HFFc6 (cell line): ENCODE measurements at places on chromosomes 12 and 14. TPM values are rescaled to one million over a fixed set of nuclear protein-coding genes. Genes with fewer than 3 reads are reported as not detected.

GRCh38 chr14:35416108-35416750, 11.7 kb upstream of the NFKBIA start:
- peaks cover 3% of the 10 kb centered on the region; the same call in 1 of the 2 replicates for H3K27me3 ChIP-seq
- H3K4me3 ChIP-seq: no peak overlapping the region
- H3K36me3 ChIP-seq: no peaks in the 10 kb centered on the region
- peak overlapping the region; percentile 32 for H3K27ac ChIP-seq
- peaks cover 74% of the 10 kb centered on the region for H3K4me1 ChIP-seq
- DNase-seq: no peak

Gene STK38L
- 12.6 to 15.2 TPM (median 14.1 TPM) in 3 replicates for total RNA-seq

DNA sequence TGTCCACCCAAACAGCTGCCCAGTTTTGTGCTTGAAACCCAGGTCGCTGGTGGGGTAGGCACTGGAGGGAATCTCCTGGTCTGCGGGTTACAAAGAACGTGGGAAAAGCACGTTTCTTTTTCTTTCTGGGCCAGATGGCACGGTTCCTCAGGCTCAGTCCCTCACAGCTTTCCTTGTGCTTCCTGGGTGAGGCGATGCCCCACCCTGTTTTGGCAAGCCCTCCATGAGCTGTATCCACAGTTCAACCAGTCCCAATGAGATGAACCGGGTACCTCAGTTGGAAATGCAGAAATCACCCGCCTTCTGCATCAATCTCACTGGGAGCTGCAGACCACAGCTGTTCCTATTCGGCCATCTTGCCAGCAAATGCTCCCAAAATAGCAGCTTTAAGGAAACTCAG, 51.4 kb upstream of the TMTC2 start:
- H3K27me3 ChIP-seq: peaks cover 4% of the 10 kb centered on the region; the same call in 1 of the 2 replicates
- H3K36me3 ChIP-seq: no peaks in the 10 kb centered on the region

DNA sequence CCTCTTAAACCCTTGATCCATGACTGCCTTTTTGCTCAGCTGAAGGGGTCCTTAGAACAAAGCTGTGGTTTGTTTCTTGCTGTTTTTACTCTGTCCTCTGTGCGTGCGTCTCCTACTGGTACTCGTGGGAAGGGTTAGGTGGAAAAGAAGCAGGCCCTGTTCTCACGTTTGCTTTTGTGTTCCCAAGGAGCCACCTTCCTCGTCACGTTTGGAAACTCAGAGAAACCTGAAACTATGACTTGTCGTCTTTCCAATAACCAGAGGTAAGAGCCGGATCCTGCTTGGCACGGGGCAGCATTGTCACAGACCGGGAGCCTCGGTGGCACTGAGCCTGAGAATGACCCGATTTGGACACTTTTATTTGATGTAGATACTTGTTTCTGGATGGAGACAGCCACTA, 13.1 kb downstream of the ZFYVE21 start:
- H3K27ac ChIP-seq: no peak overlapping the region
- no peaks in the 10 kb centered on the region; the same call in 1 of the 2 replicates for H3K27me3 ChIP-seq
- H3K36me3 ChIP-seq: peaks cover 7% of the 10 kb centered on the region; the same call in 1 of the 2 replicates
- 0 out of 2 replicates have a peak, but pooled peaks cover 4% of the 10 kb centered on the region for H3K4me1 ChIP-seq
- DNase-seq: no peak
- H3K4me3 ChIP-seq: no peak overlapping the region

Gene VDR
- 9.4 to 14.8 TPM (median 14.5 TPM) in 3 replicates for total RNA-seq

Gene APPL2
- 70.9 to 97.9 TPM (median 78.7 TPM) in 3 replicates for total RNA-seq

Gene ART4
- not detected in 3 replicates for total RNA-seq

- H3K4me1 ChIP-seq: peaks cover 17% of the 10 kb centered on the region
- no peaks in the 10 kb centered on the region for H3K36me3 ChIP-seq
- H3K4me3 ChIP-seq: no peak overlapping the region
- H3K27ac ChIP-seq: no peak overlapping the region
- DNase-seq: no peak
These were observed 9.7 kb downstream of the P2RX7 start for GRCh38 chr12:121142171-121142950.

- no peaks in the 10 kb centered on the region for H3K36me3 ChIP-seq
- no peak for DNase-seq
- H3K4me1 ChIP-seq: no peaks in the 10 kb centered on the region
- no peak overlapping the region for H3K4me3 ChIP-seq
- H3K27me3 ChIP-seq: peaks cover 6% of the 10 kb centered on the region
These were observed 20.4 kb downstream of the ASPG start for GRCh38 chr14:104105822-104106470.

DNA sequence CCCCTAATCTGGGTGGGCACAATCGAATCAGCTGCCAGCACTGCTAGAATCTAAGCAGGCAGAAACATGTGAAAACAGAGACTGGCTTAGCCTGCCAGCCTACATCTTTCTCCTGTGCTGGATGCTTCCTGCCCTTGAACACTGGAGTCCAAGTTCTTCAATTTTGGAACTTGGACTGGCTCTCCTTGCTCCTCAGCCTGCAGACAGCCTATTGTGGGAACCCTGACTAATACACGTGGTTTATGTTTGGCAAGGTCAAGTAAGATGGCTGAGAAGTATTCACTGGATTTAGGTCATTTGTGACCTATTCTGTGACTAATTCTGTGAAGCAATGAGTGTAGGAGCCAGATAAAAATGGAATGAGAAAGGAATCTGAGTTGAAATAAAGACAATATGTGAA, 11.0 kb downstream of the GPR135 start:
- H3K27ac ChIP-seq: peak overlapping the region; percentile 93
- DNase-seq: peak; percentile 92
- H3K4me3 ChIP-seq: peak overlapping the region; percentile 75
- peaks cover 45% of the 10 kb centered on the region for H3K4me1 ChIP-seq
- H3K36me3 ChIP-seq: peaks cover 47% of the 10 kb centered on the region

Gene MDP1
- 12.3 to 13.2 TPM (median 12.4 TPM) in 3 replicates for total RNA-seq

DNA sequence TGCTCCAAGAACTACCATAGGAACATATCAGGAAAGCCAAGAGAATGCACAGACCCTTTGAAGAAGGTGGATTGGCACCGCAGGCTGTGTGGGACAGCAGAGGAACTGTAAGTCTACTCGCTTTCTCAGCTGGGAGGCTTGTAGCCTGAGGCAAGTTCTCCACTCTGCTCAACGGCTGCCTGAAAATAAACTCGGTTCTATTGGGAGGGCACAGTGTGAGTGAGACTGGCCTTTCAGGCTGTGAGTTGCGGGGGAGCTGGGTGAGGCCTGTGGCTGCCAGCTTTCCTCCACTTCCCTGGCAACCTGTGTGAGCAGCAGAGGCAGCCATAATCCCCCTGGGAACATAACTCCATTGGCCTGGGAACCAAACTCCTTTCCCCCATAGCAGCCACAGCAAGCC, 132.1 kb downstream of the ANKS1B start:
- H3K36me3 ChIP-seq: no peaks in the 10 kb centered on the region
- no peaks in the 10 kb centered on the region; the same call in 1 of the 2 replicates for H3K27me3 ChIP-seq
- DNase-seq: no peak
- H3K4me3 ChIP-seq: no peak overlapping the region

DNA sequence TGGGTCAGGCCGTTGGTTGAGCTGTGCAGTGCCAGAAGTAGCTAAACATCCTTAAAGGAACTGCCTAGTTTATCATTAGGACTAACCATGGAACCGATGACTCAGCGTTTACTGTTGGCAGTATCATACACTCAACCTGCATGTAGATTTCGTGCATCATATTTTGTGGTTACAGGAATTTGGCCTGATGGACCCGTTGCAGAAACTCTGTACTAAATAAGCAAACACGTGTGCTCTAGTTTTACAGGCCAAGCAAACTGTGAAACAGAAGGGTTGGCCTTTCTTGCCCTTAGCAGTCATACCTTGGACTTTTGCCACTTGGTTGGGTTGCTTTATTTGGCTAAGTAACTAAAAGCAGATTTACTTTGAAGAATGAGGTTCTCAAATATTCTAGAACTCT, 35.6 kb downstream of the DGLUCY start:
- H3K4me3 ChIP-seq: no peak overlapping the region
- peak overlapping the region; percentile 76 for H3K27ac ChIP-seq
- H3K36me3 ChIP-seq: peaks cover 8% of the 10 kb centered on the region

Gene ANKRD33
- total RNA-seq: not detected in 3 replicates

Gene IFI27
- total RNA-seq: 0.46 TPM in 1 of 2 replicates, not detected in the other

DNA sequence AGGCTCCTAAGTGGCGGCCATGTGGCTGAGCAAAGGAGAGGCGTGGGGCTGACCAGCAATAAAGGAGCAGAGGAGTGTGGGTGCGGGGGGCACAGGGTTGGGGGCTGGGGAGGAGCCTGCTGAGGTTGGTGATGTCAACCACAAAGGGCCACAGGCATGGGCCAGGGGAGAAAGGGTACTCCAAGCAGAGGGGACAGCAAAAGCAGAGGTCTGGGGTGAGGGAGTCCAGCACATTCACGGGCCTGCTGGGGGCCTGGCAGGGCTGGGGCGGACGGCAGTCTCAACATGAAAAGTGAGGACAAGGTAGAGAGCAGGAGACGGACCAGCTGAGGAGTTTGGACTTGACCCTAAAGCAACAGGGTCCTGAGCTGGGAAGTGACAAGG, 81.7 kb downstream of the CHGA start:
- DNase-seq: no peak
- no peaks in the 10 kb centered on the region for H3K36me3 ChIP-seq
- H3K4me1 ChIP-seq: peaks cover 25% of the 10 kb centered on the region

- H3K4me3 ChIP-seq: peak overlapping the region; percentile 84
- H3K27ac ChIP-seq: peak overlapping the region; percentile 89
- no peaks in the 10 kb centered on the region; the same call in none of the 2 replicates for H3K27me3 ChIP-seq
- peaks cover 58% of the 10 kb centered on the region for H3K4me1 ChIP-seq
These were observed 3.7 kb upstream of the SETD1B start for GRCh38 chr12:121799842-121800693.

DNA sequence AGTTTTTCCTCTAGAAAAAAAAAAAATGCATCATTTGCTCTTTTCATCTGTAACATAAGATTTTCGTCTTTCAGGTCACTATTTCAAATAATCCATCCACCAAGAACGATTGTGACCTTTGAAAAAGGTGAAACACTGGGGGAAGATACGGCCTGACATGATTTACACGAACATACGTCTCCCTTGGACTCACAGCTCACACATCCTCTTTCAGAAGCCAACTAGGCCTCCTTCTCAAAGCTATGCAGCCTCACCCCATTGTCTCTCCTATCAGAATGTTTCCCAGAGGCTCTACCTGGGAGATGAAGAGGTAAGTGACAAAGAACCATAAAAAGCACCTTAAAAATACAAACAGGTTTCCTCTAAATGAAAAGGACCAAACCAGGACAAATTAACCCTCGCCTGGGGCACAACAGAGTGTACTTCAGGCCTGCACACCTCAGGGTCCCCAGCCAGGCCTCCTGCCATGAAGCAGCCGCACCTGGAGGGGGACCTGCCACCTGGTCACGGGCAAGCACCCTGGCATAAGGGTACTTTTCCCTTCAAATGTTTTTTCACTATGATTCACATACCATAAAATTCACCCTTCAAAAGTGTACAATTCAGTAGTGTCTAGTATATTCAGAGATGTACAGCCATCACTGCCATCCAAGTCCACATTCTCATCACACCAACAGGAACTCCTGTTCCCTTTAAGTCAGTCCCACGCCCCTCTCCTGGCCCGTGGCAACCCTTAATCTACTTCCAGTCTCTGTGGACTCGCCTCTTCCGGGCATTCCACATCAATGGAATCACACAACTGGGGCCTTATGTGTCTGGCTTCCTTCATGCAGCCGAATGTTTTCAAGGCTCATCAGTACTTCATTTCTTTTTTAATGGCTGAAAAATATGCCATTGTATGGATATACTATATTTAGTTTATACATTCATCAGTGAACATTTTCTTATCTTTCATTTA, 5.4 kb downstream of the SLC15A4 start:
- H3K27ac ChIP-seq: peak overlapping the region; percentile 67
- H3K4me3 ChIP-seq: peak overlapping the region; percentile 26; the same call in 1 of the 2 replicates
- peak; percentile 46 for DNase-seq
- H3K27me3 ChIP-seq: peaks cover 2% of the 10 kb centered on the region; the same call in 1 of the 2 replicates

GRCh38 chr12:48979602-48980388, 1.7 kb downstream of the WNT1 start:
- H3K4me3 ChIP-seq: peak overlapping the region; percentile 60
- H3K4me1 ChIP-seq: peaks cover 37% of the 10 kb centered on the region
- no peak for DNase-seq
- H3K27ac ChIP-seq: no peak overlapping the region
- peaks cover 67% of the 10 kb centered on the region for H3K27me3 ChIP-seq
- H3K36me3 ChIP-seq: peaks cover 6% of the 10 kb centered on the region; the same call in 1 of the 2 replicates

DNA sequence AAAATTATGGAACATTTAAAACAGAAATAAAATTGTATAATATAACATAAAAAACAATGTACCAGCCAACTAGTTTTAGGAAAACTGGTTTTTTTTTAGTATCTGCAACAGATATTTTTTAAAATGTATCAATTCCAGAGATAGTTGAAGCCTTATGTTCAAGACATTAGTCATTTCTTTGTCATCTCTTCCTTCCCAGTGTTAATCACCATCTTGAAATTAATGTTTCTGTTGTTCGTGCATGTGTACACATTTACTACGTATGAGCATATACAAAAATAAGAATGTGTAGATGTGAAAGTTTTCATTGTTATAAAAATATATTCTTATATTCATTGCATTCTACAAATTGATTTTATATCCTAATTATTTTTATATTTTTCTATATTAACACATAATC, 1062.1 kb downstream of the SLC6A15 start:
- H3K27ac ChIP-seq: no peak overlapping the region
- no peaks in the 10 kb centered on the region for H3K27me3 ChIP-seq
- no peak for DNase-seq

Gene ASIC1
- 1.6 to 2.0 TPM (median 2.0 TPM) in 3 replicates for total RNA-seq
